ENCODE measurements at places on chromosomes 2 and 18. TPM values are rescaled to one million over a fixed set of nuclear protein-coding genes. Genes with fewer than 3 reads are reported as not detected.
A peak's percentile ranks its signal among the peaks of the same experiment; 100 is the strongest.

GRCh38 chr2:3595985-3596384 lies 1.1 kb downstream of the COLEC11 start:
- no peak for DNase-seq
- no peak overlapping the region for H3K27ac ChIP-seq
- no peak overlapping the region for H3K4me3 ChIP-seq
- no peaks in the 10 kb centered on the region for H3K36me3 ChIP-seq
- no peaks in the 10 kb centered on the region for H3K4me1 ChIP-seq
- no peaks in the 10 kb centered on the region for H3K27me3 ChIP-seq

The USP34 gene
- total RNA-seq, result 164 TPM

DNA sequence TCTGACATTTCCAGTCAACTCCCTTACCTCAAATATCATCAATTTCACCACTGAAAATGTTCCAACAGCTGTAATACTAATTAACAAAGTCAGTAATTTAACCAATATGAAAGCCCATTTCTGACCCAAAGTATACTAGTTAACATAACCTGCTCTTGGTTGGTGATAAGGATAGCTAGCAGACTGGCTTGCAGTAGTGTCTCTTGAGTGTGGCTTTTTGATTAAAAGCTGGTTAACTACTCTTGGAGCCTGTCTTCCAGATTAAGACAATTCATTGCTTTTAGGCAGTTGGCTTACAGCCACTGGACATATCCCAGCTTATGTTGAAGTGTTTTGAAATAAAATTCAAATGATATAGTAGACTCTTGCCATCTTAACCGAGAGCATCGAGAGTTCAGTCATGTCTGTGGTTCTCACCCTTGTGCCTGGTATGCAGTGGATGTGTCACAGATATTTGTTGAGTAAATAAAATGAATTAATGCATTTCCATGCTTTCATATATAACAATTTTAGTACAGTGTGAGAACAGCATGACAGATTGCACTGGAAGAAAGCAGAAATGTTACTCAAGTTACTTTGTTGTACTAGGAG lies 158.1 kb downstream of the TANC1 start:
- DNase-seq, result no peak
- no peaks in the 10 kb centered on the region for H3K36me3 ChIP-seq
- no peak overlapping the region for H3K27ac ChIP-seq
- no peaks in the 10 kb centered on the region for H3K27me3 ChIP-seq
- H3K4me3 ChIP-seq, result no peak overlapping the region

The PLA2R1 gene
- not detected for total RNA-seq

- no peak overlapping the region for H3K4me3 ChIP-seq
- H3K4me1 ChIP-seq, result peaks cover 55% of the 10 kb centered on the region
- H3K36me3 ChIP-seq, result peaks cover 9% of the 10 kb centered on the region
- no peaks in the 10 kb centered on the region for H3K27me3 ChIP-seq
- DNase-seq, result no peak
- no peak overlapping the region for H3K27ac ChIP-seq
These were observed 75.8 kb downstream of the DGKD start for GRCh38 chr2:233430081-233430480.

- no peak for DNase-seq
- no peaks in the 10 kb centered on the region for H3K27me3 ChIP-seq
- no peak overlapping the region for H3K4me3 ChIP-seq
- no peaks in the 10 kb centered on the region for H3K4me1 ChIP-seq
- no peaks in the 10 kb centered on the region for H3K36me3 ChIP-seq
These were observed 25.7 kb downstream of the RBFA start for GRCh38 chr18:80059945-80060344.

- no peak overlapping the region for H3K27ac ChIP-seq
- H3K27me3 ChIP-seq, result no peaks in the 10 kb centered on the region
- H3K4me3 ChIP-seq, result no peak overlapping the region
- H3K4me1 ChIP-seq, result no peaks in the 10 kb centered on the region
These were observed 9.1 kb downstream of the AGXT start for GRCh38 chr2:240877460-240878340.

DNA sequence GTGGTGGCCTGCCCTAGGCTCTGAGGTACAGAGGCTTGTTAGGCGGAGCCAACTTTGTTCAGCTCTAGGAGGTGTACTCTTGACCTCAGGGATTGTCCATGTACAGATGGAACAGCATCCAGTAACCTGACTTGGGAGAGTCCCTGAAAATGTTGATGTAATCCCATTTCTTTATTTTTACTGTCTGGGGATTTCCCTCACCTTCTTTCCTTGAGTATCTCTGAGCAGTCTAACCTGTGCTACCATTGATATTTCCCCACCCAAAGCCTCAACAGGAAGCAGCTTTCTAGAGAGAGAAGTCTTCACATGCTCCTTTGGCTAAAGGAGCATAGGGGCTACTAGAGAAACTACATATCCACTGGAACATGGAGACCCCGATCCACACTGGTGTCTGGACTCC lies 10.4 kb downstream of the IL36A start:
- no peak for DNase-seq
- no peaks in the 10 kb centered on the region for H3K36me3 ChIP-seq
- H3K4me1 ChIP-seq, result peaks cover 4% of the 10 kb centered on the region
- H3K27ac ChIP-seq, result no peak overlapping the region

DNA sequence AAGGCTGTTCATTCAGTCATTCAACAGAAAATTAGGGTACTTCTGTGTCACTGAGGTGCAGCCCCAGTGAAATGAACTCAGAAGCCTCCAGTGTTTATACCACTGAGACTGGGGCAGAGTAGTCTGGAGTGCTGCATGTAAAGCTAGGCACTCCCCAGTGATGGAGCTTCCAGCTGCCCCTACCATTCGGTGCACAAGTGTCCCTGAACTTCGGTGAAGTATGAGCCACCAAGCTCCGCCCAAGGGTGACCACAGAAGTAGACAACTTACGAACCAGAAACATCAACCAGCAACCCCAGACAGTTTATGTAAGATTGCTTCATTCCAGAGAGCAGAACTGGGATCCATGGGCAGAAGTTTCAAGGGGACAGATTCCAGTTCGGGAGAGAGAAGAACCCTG lies 70.6 kb upstream of the FOSL2 start:
- H3K36me3 ChIP-seq, result no peaks in the 10 kb centered on the region
- H3K27me3 ChIP-seq, result no peaks in the 10 kb centered on the region
- no peak for DNase-seq
- H3K4me1 ChIP-seq, result no peaks in the 10 kb centered on the region
- H3K27ac ChIP-seq, result no peak overlapping the region

The ZNF804A gene
- 0.06 TPM for total RNA-seq

DNA sequence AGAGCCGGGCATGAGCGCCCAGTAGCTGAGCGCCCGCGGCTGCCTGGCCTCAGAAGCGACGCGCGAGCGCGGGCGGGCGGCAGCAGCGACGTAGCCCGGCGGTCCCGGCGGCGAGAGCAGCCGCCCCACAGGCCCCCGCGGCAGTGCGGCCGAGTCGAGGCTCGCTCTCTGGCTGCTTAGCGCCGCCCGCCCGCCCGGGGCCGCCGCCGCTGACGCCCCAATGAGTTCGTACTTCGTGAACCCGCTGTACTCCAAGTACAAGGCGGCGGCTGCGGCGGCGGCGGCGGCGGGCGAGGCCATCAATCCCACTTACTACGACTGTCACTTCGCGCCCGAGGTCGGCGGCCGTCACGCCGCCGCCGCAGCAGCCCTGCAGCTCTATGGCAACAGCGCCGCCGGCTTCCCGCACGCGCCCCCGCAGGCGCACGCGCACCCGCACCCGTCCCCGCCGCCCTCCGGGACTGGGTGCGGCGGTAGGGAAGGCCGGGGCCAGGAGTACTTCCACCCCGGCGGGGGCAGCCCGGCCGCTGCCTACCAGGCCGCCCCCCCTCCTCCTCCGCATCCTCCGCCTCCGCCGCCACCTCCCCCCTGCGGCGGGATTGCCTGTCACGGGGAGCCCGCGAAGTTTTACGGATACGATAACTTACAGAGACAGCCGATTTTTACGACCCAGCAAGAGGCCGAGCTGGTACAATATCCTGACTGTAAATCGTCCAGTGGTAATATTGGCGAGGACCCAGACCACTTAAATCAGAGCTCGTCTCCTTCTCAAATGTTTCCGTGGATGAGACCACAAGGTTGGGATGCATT lies 847 bp downstream of the HOXD8 start:
- H3K4me3 ChIP-seq, result no peak overlapping the region
- H3K27ac ChIP-seq, result no peak overlapping the region
- H3K4me1 ChIP-seq, result peaks cover 34% of the 10 kb centered on the region
- H3K36me3 ChIP-seq, result no peaks in the 10 kb centered on the region
- peaks cover 84% of the 10 kb centered on the region for H3K27me3 ChIP-seq

GRCh38 chr18:13488281-13488929 lies 238.0 kb downstream of the FAM210A start:
- no peaks in the 10 kb centered on the region for H3K27me3 ChIP-seq
- no peak overlapping the region for H3K27ac ChIP-seq
- no peak overlapping the region for H3K4me3 ChIP-seq
- DNase-seq, result no peak
- H3K36me3 ChIP-seq, result peaks cover 9% of the 10 kb centered on the region

DNA sequence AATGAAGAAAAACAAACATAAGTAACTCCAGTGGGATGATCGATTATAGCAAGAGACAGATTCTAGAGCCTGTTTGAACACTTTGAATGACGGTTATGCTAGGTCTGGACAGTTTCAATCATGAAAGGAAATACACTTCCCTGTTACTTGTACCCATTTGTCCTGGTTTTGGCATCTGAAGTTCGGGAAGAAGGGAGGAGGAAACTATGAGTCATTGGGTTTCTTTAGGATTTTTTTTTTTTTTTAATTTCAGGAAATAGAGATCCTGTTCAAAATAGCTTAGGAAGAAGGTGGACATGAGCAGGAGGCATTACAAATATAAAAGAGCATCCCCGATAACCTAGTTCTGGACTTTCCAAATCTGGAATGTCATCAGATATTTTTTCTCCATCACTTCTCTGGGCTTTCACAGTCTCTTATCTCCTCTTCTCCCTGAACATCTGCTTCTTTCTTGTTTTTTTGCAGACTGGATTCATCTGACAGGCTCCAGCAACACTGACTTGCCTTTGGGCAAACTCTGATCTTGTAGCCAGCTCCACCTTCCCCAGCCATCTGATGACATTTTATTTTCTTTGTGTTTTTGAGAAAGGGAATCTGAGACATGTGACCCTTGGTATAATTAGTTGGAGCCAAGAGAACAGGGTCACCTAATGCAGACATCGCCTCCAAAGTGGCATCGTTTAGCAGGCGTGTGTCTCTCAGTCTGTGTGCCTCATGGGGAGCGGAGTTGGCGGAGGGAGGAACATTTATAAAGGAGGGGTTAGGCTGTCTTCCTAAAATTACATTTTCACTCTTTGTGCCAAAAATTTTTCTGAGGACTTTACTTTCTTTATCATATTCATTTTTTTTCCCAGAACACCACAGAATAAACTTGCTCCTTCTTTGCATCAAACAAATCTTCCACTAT lies 195.3 kb upstream of the EPHA4 start:
- no peaks in the 10 kb centered on the region for H3K27me3 ChIP-seq
- H3K36me3 ChIP-seq, result no peaks in the 10 kb centered on the region
- H3K27ac ChIP-seq, result no peak overlapping the region
- no peaks in the 10 kb centered on the region for H3K4me1 ChIP-seq
- no peak for DNase-seq
- H3K4me3 ChIP-seq, result no peak overlapping the region

The SETBP1 gene
- 0.03 TPM for total RNA-seq

- no peak overlapping the region for H3K27ac ChIP-seq
- no peak for DNase-seq
- H3K4me1 ChIP-seq, result no peaks in the 10 kb centered on the region
- H3K27me3 ChIP-seq, result no peaks in the 10 kb centered on the region
- H3K36me3 ChIP-seq, result no peaks in the 10 kb centered on the region
- no peak overlapping the region for H3K4me3 ChIP-seq
These were observed 32.0 kb downstream of the IMPA2 start for GRCh38 chr18:12013186-12013916.

- H3K36me3 ChIP-seq, result no peaks in the 10 kb centered on the region
- no peak overlapping the region for H3K4me3 ChIP-seq
- no peaks in the 10 kb centered on the region for H3K27me3 ChIP-seq
- H3K27ac ChIP-seq, result no peak overlapping the region
These were observed 81.5 kb upstream of the CD226 start for GRCh38 chr18:70029163-70029562.

- no peak for DNase-seq
- no peaks in the 10 kb centered on the region for H3K4me1 ChIP-seq
- H3K36me3 ChIP-seq, result no peaks in the 10 kb centered on the region
- H3K27me3 ChIP-seq, result no peaks in the 10 kb centered on the region
These were observed 821.8 kb downstream of the MBD2 start for GRCh38 chr18:53402670-53403069.

- H3K4me3 ChIP-seq, result no peak overlapping the region
- no peak overlapping the region for H3K27ac ChIP-seq
- H3K27me3 ChIP-seq, result no peaks in the 10 kb centered on the region
- no peaks in the 10 kb centered on the region for H3K4me1 ChIP-seq
- H3K36me3 ChIP-seq, result peaks cover 21% of the 10 kb centered on the region
These were observed 15.8 kb downstream of the ERLEC1 start for GRCh38 chr2:53802617-53803151.

GRCh38 chr2:64654063-64654811 lies 524 bp upstream of the SERTAD2 start:
- H3K4me3 ChIP-seq, result peak overlapping the region; percentile 45
- peaks cover 47% of the 10 kb centered on the region for H3K4me1 ChIP-seq
- peak overlapping the region; percentile 83 for H3K27ac ChIP-seq
- H3K36me3 ChIP-seq, result no peaks in the 10 kb centered on the region
- DNase-seq, result peak; percentile 64

DNA sequence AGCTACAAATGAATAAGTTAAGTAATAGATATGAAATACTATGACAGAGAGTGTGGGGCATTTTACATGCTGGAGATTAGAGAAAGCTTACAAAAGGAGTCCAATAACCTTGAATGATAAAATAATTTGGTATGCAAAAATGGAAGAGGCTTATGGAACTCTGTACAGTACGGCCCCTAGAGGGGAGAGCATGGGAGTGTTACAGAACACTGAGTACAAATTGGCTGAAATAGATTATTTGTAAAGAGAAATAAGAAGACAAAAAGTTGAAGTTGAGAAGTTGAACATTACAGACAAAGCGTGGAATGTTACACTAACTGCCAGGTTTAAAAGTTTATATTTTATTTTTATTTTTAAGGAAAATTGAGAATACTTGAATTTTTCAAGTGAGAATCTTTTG lies 192.1 kb upstream of the DOK6 start:
- H3K4me1 ChIP-seq, result no peaks in the 10 kb centered on the region
- H3K36me3 ChIP-seq, result no peaks in the 10 kb centered on the region
- H3K27ac ChIP-seq, result no peak overlapping the region
- H3K4me3 ChIP-seq, result no peak overlapping the region
- DNase-seq, result no peak

- DNase-seq, result no peak
- H3K4me1 ChIP-seq, result no peaks in the 10 kb centered on the region
- H3K27ac ChIP-seq, result no peak overlapping the region
- H3K27me3 ChIP-seq, result no peaks in the 10 kb centered on the region
These were observed 100.1 kb downstream of the THADA start for GRCh38 chr2:43495727-43496126.

The MYO5B gene
- not detected for total RNA-seq

- no peak overlapping the region for H3K4me3 ChIP-seq
- no peaks in the 10 kb centered on the region for H3K36me3 ChIP-seq
These were observed 171.1 kb downstream of the FTCDNL1 start for GRCh38 chr2:199679883-199680282.

DNA sequence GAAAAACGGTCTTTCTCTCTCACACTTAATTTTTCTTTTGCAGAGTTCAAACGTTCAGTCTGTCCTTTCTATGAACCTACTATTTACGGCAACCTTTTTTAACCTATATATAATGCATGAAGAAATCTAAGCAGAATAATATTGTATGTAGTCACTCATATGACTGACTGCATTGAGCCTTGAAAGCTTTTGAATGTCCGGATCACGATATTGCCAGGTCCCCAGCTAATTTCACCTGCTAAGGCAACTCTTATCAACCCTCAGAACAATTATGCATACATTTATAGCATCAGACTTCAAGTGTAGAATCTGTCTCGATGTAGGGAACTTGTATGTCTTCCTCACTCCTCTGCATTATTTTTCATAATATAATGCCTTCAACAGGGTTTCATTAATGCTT lies 1083.8 kb upstream of the KLHL29 start:
- no peak overlapping the region for H3K27ac ChIP-seq
- H3K36me3 ChIP-seq, result no peaks in the 10 kb centered on the region
- no peaks in the 10 kb centered on the region for H3K4me1 ChIP-seq
- no peak for DNase-seq
- no peak overlapping the region for H3K4me3 ChIP-seq
